Activated T-helper 1 cell treated with anti-CD3 and anti-CD28 coated beads, Interleukin-12 subunit alpha, Interleukin-12 subunit beta, Interleukin-2, Interleukin-4 antibody, amounts not matched to agents 30 ng/mL and 10 ng/mL and 1 ng/mL, durations not matched to agents 14 hours and 24 hours and 36 hours (primary cell): ENCODE measurements at places on chromosomes 1 and 21. TPM values are rescaled to one million over a fixed set of nuclear protein-coding genes. Genes with fewer than 3 reads are reported as not detected.

THEM5 gene
- total RNA-seq, result not detected in 2 replicates

PLA2G2D gene
- not detected in 2 replicates for total RNA-seq

AMPD1 gene
- total RNA-seq, result 0.56 TPM in 1 of 2 replicates, not detected in the other

OR2L3 gene
- total RNA-seq, result not detected in 2 replicates

ZFP69B gene
- 5.1 and 5.8 TPM in 2 replicates for total RNA-seq

ST6GALNAC3 gene
- not detected in 2 replicates for total RNA-seq

KCNA3 gene
- 38.1 and 42.2 TPM in 2 replicates for total RNA-seq

ARHGAP30 gene
- total RNA-seq, result 149 and 151 TPM in 2 replicates

PRAMEF17 gene
- total RNA-seq, result not detected in 2 replicates

IGSF9 gene
- not detected in 2 replicates for total RNA-seq

KCNJ15 gene
- 1.6 and 1.7 TPM in 2 replicates for total RNA-seq

RHEX gene
- total RNA-seq, result not detected in 2 replicates

GJB4 gene
- total RNA-seq, result not detected in 2 replicates

SELENBP1 gene
- not detected in 2 replicates for total RNA-seq

PAQR7 gene
- total RNA-seq, result 5.8 and 6.1 TPM in 2 replicates

METTL25B gene
- total RNA-seq, result 31.6 and 38.9 TPM in 2 replicates

SPRR2B gene
- not detected in 2 replicates for total RNA-seq

SLAMF6 gene
- 46.8 and 50.1 TPM in 2 replicates for total RNA-seq

ITLN2 gene
- total RNA-seq, result not detected in 2 replicates

ATP5IF1 gene
- 128 and 132 TPM in 2 replicates for total RNA-seq

OVAAL gene
- total RNA-seq, result not detected in 2 replicates
